Epithelial cell of proximal tubule (primary cell): ENCODE measurements at places on chromosomes 3 and 15. TPM values are rescaled to one million over a fixed set of nuclear protein-coding genes. Genes with fewer than 3 reads are reported as not detected.

Gene PTH1R
- 1.2 and 11.5 TPM in 2 replicates for total RNA-seq

Gene ONECUT1
- total RNA-seq: not detected in 2 replicates

Gene CELF6
- total RNA-seq: not detected in 2 replicates

Gene SAXO2
- 0.12 and 2.2 TPM in 2 replicates for total RNA-seq

Gene AGTR1
- total RNA-seq: 0.12 and 0.14 TPM in 2 replicates

Gene CCDC54
- total RNA-seq: not detected in 2 replicates

Gene GUCA1C
- 0.23 and 0.58 TPM in 2 replicates for total RNA-seq

Gene NRG4
- total RNA-seq: not detected in 2 replicates

Gene SEMA7A
- total RNA-seq: 112 and 113 TPM in 2 replicates

Gene TPRG1
- not detected in 2 replicates for total RNA-seq

Gene GOLGA8S
- not detected in 2 replicates for total RNA-seq

Gene LRTM1
- not detected in 2 replicates for total RNA-seq

Gene CHST2
- 1.4 and 2.2 TPM in 2 replicates for total RNA-seq

Gene PRKAR2A
- 23.5 and 30.4 TPM in 2 replicates for total RNA-seq

Gene FAM107A
- 0.22 and 1.3 TPM in 2 replicates for total RNA-seq

Gene COLQ
- 0.12 and 0.14 TPM in 2 replicates for total RNA-seq

Gene CORO2B
- total RNA-seq: 13.5 and 18.3 TPM in 2 replicates

Gene HES1
- total RNA-seq: 17.1 and 55.6 TPM in 2 replicates

Gene BCL6
- 3.5 and 7.0 TPM in 2 replicates for total RNA-seq

Gene FOXP1
- total RNA-seq: 26.1 and 63.9 TPM in 2 replicates

Gene EOMES
- total RNA-seq: not detected in 2 replicates

Gene TRIM42
- total RNA-seq: not detected in 2 replicates

Gene PRICKLE2
- 2.5 and 5.1 TPM in 2 replicates for total RNA-seq

Gene SHC4
- total RNA-seq: 2.2 and 9.3 TPM in 2 replicates

Gene GOLGA8K
- 0.07 TPM in 1 of 2 replicates, not detected in the other for total RNA-seq

Gene ANAPC13
- 52.5 and 80.5 TPM in 2 replicates for total RNA-seq

Gene PAK6
- 4.5 and 7.1 TPM in 2 replicates for total RNA-seq

Gene TMCO5A
- total RNA-seq: not detected in 2 replicates

Gene CHRM5
- not detected in 2 replicates for total RNA-seq

Gene PRRT3
- total RNA-seq: 1.3 and 2.4 TPM in 2 replicates

Gene IL16
- total RNA-seq: 0.12 TPM in 1 of 2 replicates, not detected in the other

Gene ZNF502
- 2.2 and 4.7 TPM in 2 replicates for total RNA-seq

Gene MST1R
- 5.3 and 5.6 TPM in 2 replicates for total RNA-seq

Gene DUOXA2
- not detected in 2 replicates for total RNA-seq

Gene RPL39L
- total RNA-seq: 35.0 and 75.1 TPM in 2 replicates

Gene ATP8B4
- total RNA-seq: not detected in 2 replicates
